ENCODE measurements at places on chromosomes 7 and 10.

- DNase-seq: no peak
Observed at GRCh38 chr7:101985057-101985902, 167.9 kb downstream of the CUX1 start.

- DNase-seq: no peak
Observed at GRCh38 chr7:105621617-105622016, 40.3 kb upstream of the EFCAB10 start.

DNA sequence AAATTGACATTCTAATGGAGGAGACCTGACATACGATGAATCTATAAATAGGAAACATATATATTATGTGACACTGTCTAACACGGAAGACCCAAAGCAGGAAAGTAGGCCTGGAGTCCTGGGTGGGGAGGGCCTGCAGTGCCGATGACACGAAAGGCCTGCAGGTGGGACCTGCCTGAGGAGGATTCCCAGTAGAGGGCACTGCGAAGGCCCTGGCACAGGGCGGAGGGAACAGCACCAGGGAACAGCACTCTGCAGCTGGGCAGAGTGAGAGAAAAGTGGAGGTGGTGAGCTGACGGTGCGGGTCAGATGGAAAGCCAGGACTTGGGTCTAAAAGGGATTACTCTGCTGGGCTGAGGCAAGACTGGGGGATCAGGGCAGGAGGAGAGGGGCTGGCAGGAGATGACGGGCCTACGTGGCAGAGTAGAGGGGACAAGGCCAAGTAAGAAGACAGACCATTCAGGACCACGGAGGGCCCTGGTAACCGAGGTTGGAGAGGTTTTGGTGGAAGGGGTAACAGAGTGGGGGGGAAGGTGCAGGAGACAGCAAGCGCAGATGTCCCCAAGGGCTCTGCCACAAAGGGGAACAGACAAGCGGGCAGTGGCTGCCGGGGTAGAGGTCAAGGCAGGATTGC lies 8.1 kb downstream of the ZNF746 start:
- DNase-seq: no peak

GRCh38 chr7:24336461-24336860 lies 52.5 kb downstream of the NPY start:
- DNase-seq: no peak

GRCh38 chr7:42080841-42081586 lies 156.0 kb downstream of the GLI3 start:
- no peak for DNase-seq

- no peak for DNase-seq
Observed at GRCh38 chr7:116259156-116259870, 49.0 kb downstream of the TES start.

DNA sequence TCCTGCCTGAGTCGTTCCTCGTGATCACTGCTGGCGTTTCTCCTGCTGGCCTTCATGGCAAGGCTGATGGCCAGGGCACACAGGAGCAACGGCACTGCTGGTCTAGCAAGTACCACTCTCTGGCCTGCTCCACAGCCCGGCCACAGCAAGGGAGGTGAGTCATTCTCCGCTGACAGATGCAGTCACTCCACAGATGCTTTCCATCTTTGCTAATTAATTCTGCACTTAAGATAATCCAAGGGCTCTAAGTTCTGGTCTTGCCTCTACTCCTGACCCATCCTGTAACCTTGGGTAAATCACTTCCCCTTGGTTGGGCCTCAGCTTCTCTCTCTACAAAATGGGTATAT lies 244.4 kb downstream of the RPS24 start:
- no peak for DNase-seq

- no peak for DNase-seq
Observed at GRCh38 chr10:114584419-114584818, 73.7 kb downstream of the ABLIM1 start.

DNA sequence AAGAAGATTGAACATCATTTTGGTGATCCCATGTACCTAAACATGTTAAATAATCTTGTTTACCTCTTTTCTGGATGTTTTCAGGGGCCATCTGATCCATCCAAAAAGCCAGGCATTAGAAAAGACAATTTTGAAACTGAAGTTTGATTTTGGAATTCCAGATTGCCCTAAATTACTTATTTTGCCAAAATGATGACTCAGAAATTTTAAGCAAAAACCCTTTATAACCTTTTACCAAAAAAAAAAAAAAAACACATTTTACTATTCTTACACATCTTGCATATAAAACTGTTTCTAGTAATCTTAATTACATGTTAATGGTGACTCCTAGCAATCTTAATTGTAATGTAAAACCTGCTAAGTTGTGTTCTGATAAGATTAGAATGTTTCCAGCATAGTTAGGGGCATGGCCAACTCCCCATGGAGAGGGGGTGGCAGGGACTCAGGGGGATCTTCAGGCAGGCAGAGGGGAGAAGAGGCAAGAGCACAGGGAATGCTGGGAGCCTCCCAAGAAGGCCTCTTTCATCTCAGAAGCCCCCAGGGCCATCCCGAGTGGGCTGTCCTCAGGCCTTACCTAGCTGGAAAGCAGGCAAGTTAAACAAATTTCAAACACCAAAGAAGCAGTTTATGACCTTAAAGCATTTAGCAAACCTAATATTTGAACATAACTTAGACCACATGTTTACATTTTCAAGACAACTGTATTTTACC lies 25.8 kb upstream of the AKR1C3 start:
- no peak for DNase-seq

DNA sequence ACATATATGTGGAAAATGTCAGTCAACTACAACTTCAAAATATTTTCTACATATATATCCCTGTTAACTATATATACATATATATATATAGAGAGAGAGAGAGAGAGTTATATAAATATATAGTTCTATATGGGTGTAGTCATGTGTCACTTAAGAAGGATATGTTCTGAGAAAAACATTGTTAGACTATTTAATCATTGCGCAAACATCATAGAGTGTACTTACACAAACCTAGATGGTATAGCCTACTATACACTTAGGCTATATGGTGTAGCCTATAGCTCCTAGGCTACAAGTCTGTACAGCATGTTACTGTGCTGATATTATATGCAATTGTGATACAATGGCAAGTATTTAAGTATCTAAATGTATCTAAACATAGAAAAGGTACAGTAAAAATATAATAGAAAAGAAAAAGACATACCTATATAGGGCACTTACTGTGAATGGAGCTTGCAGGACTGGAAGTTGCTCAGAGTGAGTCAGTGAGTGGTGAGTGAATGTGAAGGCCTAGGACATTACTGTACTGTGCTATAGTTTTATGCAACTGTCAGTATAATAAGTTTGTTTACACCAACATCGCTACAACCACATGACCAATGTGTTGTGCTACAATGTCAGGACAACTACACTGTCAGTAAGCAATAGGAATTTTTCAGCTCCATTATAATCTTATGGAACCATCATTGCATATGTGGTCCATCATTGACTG lies 18.0 kb upstream of the FGL2 start:
- DNase-seq: no peak

DNA sequence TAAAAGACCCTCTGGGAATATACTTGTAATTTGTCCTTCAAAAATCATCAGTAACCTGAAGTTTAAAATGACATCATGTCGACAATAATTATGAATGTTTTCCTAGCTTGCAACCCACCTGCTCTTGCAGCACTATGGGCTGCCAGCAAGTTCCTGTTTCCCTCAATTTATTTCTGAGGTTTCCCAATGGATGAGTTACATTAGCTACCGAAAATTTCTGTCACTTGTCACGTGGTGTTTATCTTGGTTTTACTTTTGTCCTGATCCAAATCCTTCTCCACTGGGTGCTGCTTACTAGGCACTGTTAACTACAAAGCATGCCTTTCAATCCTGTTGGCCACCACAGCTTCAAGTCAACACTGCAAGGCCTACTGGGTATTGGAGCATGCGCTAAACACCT lies 31.5 kb downstream of the GIMAP8 start:
- DNase-seq: no peak

DNA sequence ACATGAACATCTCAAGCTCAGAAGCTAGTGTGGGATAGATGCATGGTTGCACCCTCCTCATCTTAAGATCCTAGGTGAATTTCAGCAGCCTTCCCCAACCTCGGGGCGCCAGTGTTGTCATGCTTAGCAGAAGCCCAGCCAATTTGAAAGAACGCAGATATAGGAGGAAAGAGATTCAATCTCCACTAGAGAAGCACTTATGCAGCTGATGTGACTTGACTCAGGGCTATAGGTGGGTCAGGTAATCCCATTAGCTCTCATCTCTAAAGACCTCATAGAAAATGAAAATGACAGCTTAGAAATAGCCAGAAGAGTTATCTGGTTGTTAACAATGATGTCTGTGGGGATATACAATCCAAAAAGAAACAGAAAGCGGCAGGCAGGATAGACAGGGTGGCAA lies 310.5 kb downstream of the GPAM start:
- no peak for DNase-seq

DNA sequence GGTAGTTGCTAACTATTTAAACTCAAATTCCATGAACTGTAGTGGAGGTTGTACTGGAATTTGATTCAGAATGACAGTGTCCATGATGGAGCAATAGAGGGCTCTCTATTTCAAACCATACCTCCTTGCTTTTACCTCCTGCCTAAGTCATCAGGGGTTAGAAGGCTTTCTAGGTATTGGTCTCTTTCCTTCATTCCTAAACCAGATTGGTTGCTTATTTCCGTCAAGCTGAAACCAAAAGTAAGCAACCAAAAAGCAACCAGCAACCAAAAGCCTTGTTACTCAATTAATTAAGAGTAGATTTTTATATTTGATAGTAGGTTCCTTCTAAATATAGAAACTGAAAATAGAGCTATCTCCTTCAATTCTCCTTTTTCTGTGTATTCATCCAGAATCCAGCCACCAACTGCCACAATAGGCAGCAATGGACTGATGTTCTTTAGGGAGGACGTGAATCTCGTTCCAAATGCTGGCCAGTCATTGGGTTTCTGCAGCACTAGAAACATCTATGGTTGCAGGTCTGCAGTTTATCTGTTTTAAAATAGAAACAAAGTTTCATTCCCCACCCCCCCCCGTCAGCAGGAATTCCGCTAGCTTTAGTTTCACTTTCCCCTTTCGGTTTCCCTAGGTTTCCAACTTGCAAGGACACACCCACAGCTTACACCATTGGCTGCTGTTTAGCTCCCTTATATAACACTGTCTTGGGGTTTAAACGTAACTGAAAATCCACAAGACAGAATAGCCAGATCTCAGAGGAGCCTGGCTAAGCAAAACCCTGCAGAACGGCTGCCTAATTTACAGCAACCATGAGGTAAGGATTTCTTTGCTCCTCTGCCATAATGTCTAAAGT lies at the start of gene IFIT1:
Gene IFIT1 (plus strand): TSS at position 717 of the 850 bp plus-strand sequence. CDS start 90 bp downstream, at position 807.
- peak; percentile 15 for DNase-seq

- DNase-seq: no peak
Observed at GRCh38 chr10:119289227-119289920, 82.0 kb downstream of the GRK5 start.

GRCh38 chr7:30062587-30062986 lies 34.4 kb downstream of the PLEKHA8 start:
- no peak for DNase-seq

DNA sequence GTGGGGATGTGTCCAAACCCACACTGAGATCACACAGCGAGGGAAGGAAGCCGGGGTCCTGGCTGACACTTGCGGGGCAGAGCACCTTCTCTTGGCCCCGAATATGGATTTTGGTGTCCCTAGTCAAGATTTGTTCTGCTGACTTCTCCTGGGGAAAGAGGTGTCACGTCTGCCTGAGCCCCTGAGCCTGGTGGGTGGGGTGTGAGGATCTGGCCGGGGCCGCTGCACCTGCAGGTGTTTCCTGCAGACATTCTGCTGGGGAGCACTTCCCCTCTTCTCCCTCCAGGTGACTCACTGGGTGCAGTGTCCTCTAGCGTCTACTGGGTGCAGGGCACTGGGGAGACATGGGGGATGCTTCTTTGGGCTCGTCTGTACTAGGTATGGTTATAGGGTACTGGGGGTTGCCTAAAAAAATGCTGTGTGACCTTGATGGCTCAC lies 99.2 kb downstream of the GRK5 start:
- DNase-seq: no peak

DNA sequence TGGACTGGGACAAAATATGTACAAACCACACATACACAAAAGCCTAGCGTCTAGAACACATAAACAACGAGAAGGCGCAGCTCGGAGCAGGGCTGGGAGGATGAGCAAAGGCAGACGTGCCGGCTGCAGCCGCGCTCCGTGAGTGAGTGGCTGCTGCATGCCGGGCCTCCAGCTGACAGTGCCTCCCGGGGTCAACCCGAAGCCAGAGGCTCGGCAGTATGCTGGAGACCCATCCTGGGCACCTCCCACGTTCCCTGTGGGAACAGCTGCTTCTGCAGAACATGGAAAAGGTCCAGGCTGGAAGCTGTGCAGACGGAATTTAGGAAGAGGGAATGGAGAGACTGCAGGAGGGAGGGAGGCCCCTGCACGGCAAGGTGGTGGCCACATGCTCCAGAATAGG lies 3.6 kb upstream of the GPR146 start:
- no peak for DNase-seq

GRCh38 chr7:100613412-100614175 lies 1.3 kb downstream of the MOSPD3 start:
- no peak for DNase-seq

DNA sequence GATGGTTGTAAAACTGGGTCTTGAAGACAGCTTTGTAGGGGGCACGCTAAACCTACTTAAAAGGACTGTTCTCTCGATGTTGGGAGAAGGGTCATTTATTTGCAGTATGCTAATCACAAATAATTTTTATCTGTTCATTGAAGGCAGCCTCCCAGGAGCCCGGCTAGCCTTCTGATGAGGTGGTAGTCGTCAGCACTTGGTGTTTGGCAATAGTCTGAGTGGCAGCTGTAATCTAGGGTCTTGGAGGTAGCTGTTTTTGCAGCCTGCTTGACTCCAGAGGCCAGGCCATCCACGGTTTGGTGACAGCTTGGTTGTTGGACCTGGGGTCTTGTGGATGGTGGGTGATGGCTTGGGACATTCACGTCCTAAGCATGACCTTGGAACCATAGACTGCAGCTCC lies 2.2 kb downstream of the GTF2IRD1 start:
- DNase-seq: no peak

- DNase-seq: no peak
Observed at GRCh38 chr10:73494877-73495225, 973 bp downstream of the PPP3CB start.

DNA sequence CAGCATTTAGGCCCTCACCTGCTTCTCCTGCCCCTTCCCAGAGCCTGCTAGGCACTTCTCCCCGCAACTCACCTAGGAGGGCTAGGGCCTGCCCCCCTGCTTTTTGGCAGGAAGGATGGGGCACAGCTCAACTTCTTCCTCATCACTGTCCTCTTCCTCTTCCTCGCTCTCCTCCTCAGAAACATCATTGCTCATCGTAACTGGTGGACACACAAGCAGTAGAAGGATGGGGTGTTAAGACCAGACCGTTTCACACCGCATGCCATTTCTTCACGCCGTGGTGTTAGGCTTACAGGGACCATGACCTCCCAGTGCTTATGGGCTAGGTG lies 1.6 kb downstream of the NPM3 start:
- DNase-seq: no peak

Measured in activated naive CD4-positive, alpha-beta T cell (primary cell).